ENCODE measurements at places on chromosomes 1 and 21.

DNA sequence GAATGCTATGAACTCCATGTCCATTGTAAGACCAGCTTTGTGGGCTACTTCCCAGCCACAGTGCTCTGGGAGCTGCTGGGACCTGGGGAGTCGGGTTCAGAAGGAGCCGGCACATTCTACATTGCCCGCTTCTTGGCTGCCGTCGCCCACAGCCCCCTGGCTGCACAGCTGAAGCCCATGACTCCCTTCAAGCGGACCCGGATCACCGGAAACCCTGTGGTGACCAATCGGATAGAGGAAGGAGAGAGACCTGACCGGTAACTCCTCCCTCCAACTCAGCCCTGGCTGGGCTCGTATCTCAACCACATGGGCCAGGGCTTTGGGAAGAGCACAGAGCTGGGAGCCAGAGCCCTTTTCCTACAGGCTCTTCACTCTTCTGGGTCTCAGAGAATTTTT, 15.4 kb downstream of the MOV10 start:
- no peak for DNase-seq

DNA sequence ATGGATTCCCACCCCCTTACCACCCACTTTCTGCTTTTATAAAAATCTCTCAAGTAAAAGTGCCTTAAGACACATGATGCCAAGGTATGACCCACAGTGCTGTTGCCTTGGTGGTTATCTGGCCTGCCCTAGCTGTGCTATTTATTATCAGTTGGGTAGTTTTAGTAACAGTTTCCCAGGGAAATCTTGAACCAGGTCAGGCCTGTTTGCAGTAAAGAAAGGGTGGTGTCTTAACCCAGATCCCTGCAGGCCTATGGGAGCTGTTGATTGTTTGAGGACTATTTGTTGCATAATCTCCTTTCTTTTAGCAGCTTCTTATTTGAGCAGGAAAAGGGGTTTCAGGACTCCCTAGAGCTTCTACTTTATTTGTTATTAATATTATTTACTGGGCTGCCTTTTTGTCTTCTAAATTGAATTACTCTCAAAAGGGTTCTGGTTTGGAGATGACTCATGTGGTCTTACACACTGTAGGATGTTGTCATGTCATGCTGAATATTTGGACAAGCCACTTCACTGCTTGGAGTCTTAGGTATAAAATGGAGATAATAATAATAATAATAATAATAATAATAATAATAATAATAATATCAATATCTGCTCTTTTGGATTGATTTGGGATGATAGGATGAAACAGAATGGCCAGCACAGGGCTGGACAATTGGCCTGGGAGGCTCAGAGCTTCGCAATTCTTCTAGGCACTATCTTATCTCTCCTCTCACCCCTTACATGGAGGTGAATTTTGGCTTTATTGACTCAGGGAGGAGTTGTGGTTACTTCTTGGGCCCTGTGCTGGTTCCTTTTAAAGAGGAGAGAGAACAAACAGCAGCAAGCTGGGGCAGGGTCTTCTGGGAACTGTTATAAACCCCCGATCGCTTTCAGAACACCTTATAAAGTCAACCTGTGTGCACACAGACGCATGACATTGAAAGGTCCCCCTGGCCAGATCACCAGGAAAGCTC, 252.1 kb downstream of the PRDM2 start:
- no peak for DNase-seq

DNA sequence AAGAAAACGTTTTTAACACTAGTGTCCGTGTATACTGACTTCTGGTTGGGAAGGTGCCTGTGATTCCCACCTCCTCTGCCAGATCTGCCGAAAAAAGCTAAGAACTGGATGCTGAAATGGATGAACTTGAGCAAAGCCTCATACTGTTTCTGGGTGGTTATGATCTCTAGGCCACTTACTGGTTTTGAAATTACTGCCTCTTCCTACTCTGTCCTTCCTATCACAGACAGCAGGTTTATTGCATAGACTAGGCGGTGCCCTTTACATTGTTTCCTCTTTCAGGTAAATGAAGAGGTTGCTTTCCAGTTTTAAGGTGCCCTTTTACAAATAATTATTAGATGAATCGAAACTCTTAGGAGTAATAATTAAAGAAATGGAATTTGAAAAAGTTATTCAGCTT, 27.5 kb downstream of the PEX14 start:
- DNase-seq = no peak

GRCh38 chr1:168408539-168408865, 127.8 kb downstream of the TBX19 start:
- DNase-seq = no peak

GRCh38 chr1:238088560-238089290, 198.0 kb upstream of the ZP4 start:
- DNase-seq = no peak

DNA sequence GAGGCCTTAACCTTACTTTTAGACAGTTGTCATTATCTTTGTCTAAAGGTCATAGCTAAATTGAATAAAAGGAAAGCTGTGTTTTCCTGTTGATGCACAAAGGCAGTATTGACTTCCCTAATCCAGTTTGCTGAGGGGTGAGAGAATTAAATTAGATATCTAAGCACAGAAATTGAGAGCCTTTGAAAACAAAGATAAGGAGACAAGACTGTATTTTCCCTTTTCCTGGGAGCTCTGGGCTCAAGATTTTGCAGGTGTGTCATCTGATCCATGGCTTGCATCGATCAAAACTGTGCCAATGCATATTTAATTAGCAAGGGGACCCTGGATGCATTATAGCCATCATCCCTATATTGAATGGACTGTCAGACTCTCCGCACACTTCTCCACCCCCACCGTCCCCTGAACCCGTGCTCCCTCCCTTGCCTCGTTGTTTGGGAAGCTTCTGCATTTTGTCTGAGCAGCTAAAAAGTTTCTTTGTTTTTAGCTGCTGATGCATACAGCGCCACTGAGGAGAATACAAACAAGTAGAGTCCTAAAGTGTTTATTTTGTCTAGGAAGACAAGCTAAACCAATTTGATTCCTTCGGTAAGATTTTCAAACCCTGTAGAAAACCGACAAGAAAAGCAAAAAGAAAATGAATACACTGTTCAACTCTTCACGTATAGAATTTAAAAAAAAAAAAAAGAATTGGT, 186.3 kb downstream of the NFIA start:
- no peak for DNase-seq

GRCh38 chr1:192005976-192006375, 152.3 kb upstream of the RGS18 start:
- DNase-seq = no peak

GRCh38 chr1:165634154-165634921, 3.3 kb downstream of the MGST3 start:
- DNase-seq = no peak

DNA sequence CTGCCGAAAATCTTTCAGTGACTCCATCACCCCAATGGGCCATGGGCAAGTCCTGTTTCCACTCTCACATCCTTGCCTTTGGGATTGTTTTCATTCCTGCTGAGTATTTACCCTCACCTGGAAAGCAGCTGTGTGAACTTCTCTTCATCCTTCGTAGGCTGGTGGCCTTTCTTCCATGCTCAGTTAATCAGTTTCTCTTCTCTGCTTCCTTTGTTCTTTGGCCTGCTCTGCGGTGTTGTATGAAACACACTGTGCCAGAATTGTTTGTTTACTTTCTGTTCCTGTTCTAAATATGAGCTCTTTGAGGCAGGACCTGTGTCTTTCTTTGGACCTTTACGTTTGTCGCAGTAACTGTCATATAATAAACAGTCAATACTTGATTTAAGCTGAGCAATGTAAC, 48.6 kb downstream of the ITSN1 start:
- no peak for DNase-seq

DNA sequence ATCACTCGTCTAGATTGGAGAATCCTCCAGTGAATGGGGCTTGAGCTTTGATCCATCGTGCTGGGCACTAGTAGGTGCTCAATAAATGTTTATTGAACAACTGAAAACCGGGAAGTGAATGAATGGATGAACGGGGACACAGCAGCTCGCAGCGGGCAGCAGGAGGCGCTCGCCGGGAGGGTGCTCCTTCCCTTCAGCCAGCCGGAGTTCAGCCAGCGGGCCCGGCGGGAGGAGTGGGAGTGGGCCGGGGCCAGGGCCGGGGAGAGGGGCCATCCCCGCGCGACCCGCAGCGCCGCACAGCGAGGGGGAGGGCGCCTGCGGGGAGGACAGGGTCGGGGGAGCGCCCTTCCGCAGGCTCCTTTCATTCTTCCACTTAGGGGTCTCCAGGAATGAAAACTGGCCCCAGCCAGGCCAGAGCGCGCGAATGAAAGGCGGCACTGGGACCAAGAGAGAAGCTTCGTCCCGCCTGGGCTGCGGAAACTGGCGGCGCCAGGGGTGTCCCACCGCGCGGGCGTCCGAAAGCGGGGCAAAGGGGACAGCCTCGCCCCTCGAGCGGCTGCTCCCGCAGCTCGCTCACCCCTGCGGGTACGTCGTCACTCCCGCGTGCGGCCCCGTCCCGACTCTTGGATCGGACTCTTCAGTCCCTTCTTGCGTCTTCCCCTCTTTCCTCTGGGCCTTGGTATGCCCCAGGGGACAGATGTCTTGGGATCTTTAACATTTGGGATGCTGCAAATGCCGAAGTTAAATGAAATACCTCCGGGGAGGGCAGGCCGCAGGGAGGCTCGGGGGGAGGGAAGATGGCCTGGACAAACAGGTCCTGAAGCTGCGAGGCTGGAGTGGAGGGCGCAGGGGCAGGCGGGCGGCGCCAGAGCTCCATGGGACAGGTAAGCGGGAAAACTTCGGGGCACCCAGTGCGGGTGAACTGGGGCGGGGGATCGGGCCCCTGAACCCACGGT, 3.6 kb upstream of the INAVA start:
- peak; percentile 43 for DNase-seq

DNA sequence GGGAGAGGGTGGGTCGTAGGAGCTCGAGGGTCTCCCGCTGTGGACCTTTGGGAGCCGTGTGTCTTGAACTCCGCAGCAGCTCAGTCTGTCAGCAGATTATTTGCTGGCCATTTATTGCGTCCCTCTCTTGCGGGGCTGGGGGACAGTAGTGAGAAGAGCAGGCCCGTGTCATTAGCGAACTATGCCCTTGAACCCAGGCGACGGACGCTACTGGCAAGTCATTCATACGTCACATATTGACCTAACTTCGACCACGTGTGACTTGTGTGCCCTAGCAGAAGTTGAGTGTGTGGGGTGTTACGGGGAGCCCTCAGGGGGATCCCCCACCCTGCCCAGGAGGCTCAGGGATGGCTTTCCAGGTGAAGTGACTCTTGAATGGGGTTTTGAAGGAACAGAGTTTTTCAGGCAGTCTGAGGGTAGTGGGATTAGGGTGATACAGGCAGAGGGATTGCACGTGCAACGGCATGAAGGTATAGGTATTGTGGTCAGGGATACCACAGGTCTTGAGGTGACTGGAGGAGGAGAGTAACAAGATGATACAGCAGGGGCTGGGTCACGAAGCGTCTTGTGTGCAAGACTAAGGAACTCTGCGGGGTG, 13.0 kb downstream of the RCC1 start:
- DNase-seq = no peak
